ENCODE measurements at places on chromosomes 7 and 10.
A peak's percentile ranks its signal among the peaks of the same experiment; 100 is the strongest.

GRCh38 chr10:112815269-112816032, 134.6 kb upstream of the TCF7L2 start:
- no peak for DNase-seq

GRCh38 chr10:114252883-114253282, 13.8 kb downstream of the VWA2 start:
- DNase-seq = no peak

GRCh38 chr10:97336446-97336845, 1.9 kb upstream of the FRAT2 start:
- DNase-seq = no peak

DNA sequence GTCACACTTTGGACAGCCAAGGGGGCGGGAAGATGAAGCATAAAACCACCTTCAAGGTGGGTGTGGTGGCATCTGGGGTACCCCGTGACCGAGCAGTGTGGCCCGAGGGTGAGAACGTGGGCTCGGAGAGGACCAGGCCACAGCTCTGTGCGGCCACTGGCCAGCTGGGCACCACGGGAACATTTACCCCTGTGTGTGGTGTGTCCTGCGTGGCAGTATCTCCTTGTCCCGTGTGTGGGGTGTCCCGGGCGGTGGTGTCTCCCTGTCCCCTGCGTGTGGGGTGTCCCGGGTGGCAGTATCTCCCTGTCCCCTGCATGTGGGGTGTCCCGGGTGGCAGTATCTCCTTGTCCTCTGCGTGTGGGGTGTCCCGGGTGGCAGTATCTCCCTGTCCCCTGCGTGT, 570.3 kb downstream of the DNAJB6 start:
- no peak for DNase-seq

DNA sequence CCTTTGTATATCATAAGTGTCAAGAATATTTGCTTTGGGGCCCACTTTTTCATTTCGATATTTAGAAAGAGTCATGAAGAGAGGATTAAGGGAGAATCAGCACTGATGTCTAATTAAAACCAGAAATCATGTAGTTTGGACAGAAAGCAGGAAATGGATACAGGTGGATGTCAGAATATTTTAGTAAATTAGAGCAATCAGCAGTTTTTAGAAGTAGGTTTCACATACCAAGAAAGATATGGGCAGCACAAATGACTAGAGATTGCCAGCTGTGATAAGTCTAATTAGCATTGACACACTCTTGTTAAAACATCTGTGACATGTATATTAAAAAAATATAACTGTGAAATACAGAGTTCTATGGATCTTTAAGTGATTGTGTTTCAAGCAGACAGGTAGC, 180.8 kb upstream of the POM121L12 start:
- no peak for DNase-seq

GRCh38 chr7:26331789-26332188, 40.1 kb downstream of the SNX10 start:
- DNase-seq = no peak

GRCh38 chr10:68171539-68172080, 60.3 kb downstream of the ATOH7 start:
- DNase-seq = no peak

- DNase-seq = no peak
Observed at GRCh38 chr10:122855745-122856144, 10.1 kb upstream of the CUZD1 start.

GRCh38 chr10:63266391-63267316, 133.5 kb downstream of the NRBF2 start:
- DNase-seq = peak; percentile 62

DNA sequence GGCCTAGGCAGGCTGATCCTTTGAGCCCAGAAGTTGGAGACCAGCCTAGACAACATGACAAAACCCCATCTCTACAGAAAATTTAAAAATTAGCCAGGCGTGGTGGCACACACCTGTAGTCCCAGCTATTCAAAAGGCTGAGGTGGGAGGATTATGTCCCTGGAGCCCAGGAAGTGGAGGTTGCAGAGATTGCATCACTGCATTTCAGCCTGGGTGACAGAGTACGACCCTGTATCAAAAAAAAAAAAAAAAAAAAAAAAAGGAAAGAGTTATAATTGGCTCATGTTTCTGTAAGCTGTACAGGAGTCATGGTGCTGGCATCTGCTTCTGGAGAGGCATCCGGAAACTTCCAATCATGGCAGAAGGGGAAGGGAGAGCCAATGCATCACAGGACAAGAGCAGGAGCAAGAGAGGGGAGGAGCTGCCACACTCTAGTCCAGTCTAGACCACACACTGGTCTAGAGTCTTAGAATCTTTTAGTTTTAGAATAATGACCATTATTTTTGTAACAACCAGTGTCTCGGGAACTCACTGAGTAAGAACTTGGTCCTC, 16.8 kb downstream of the DOCK1 start:
- no peak for DNase-seq

DNA sequence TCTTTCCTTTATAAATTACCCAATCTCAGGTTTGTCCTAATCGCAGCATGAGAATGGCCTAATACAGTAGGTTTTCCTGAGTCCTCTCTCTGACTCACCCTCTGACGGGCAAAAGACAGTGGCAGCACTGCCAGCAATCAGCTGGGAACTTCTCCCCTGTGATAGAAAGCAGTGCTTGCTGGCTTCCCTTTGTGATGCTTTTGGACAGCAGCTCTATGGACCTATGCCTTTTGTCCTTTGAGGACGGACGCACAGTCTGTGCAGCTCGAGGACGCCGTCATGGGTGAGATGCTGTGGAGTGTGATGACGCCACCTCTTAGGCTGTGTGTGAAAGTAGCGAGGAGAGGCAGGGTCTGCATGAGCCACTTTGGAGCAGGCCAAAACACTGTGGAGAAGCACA, 68.8 kb downstream of the KIAA1217 start:
- DNase-seq = no peak
